ENCODE measurements at places on chromosomes 3 and 15. TPM values are rescaled to one million over a fixed set of nuclear protein-coding genes. Genes with fewer than 3 reads are reported as not detected.

Gene ANKRD63
- total RNA-seq: not detected

Gene ZDHHC3
- 120 TPM for total RNA-seq

Gene CIDEC
- total RNA-seq: 1,697 TPM

Gene ZNF660
- total RNA-seq: 2.0 TPM

Gene IL1RAP
- total RNA-seq: 15.4 TPM

Gene COL6A5
- not detected for total RNA-seq

Gene WHAMM
- 12.9 TPM for total RNA-seq

Gene NRG4
- not detected for total RNA-seq

Gene GPR27
- 4.0 TPM for total RNA-seq

Gene CELF6
- total RNA-seq: 3.5 TPM

Gene ERICH6
- 0.48 TPM for total RNA-seq

Gene LRRC15
- total RNA-seq: 0.48 TPM
